ENCODE measurements at places on chromosomes 6 and 20.

DNA sequence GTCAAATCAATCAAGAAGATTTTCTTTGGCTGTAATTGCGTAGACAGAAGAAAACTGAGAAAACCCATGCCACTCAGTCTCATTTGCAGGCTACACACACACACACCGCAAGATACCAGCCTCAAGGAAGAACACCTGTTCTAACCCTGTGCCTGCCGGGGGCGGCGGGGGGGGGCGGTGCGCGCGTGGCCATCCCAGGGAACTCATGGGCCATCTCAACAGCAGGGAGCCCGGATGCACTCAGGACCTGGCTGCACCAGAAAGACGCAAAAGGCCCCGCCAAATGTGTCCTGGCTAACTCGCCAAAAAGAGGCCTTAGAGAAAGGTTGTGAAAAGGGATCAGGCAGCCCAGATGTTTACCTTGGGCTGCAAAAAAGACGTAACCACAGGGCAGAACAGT lies 2.1 kb downstream of the B3GAT2 start:
- no peak for DNase-seq

GRCh38 chr6:157116426-157116825 lies 206.9 kb downstream of the TMEM242 start:
- DNase-seq = no peak

- no peak for DNase-seq
Measured at GRCh38 chr6:142545147-142545546, 243.3 kb downstream of the ADGRG6 start.

- DNase-seq = no peak
Measured at GRCh38 chr6:33590531-33591198, 10.6 kb upstream of the BAK1 start.

DNA sequence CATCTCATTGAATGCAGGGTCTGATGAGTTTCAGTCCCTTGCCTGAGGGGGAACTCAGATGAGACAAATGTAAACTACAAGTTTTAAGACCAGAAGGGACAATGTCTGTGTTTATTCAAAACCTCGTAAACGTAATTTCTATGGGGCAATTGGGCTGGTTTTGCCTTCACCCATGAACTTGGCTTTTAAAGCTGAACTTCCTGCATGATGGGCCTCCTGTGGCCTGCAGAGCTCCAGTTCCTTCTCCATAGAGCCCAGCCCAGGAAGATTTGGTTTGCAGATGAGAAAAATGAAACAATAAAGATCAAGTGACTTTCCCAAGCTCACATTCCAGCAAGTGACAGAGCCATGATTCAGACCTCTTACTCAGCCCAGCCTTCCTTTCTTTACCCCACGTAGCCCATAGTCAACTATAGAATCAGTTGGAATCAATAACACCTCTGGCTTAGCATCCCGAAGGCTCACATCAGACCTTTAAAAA lies 612.3 kb downstream of the UTRN start:
- no peak for DNase-seq
